ENCODE measurements at places on chromosomes 7 and 10.

- DNase-seq = no peak
Measured at GRCh38 chr7:73597978-73598782, 19.8 kb upstream of the TBL2 start.

- DNase-seq = no peak
Measured at GRCh38 chr7:155371331-155371883, 73.7 kb downstream of the INSIG1 start.

DNA sequence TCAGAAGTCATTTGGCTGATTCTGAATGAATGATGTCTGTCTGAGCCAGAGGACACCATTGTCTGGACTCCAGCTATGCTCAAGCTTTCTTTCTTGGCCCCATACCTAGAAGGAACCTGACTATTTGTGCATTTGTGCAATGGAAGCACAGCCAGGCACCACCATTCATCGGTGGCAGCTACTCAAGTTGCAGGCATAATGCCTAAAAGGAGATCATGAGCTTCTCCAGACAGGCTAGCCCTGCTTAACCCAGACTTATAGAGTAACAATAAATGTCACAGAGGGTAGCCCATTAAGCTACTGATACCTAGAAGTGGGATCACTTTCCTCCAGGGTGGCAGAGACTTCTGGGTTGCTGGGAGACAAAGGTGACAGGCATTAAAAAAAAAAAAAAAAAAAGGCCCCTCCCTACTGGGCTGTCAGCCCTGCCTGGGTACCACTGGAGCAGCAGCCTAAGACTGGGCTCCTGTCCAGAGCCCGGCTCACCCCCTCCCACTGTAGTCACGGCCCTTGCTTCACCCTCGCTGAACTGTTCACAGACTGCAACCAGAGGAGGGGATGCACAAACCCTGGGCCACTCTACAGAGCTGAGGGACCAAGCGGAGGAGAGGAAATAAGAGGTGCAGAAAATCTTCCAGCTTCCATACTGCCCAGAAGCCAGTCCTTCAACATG lies 75.4 kb upstream of the ATP6V0A4 start:
- DNase-seq = no peak

GRCh38 chr7:123067814-123068213 lies 72.3 kb upstream of the TAS2R16 start:
- DNase-seq = no peak

- DNase-seq = no peak
Measured at GRCh38 chr10:7185367-7185690, 225.5 kb downstream of the SFMBT2 start.

GRCh38 chr7:5432691-5433090 lies 9.1 kb upstream of the TNRC18 start:
- DNase-seq = no peak

DNA sequence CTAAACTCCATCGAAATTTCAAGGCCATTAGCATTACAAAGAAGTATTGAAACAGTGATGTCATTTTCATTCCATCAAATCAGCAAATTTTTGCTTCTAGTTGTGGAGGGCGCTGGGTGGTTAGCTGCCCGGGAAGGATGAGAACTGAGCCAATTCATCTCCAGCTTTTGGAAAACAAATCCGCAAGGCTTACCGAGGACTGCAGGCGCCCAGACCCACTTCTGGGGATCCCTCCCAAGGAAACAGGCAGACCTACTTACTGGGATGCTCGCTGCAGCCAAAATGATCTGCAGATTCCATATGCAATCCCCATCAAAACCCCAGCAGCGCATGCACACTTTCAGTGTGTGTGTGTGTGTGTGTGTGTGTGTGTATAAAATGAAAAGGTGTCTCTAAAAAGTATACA lies 19.2 kb downstream of the TNRC18 start:
- no peak for DNase-seq

GRCh38 chr7:153473185-153473584 lies 579.0 kb upstream of the DPP6 start:
- DNase-seq = no peak

DNA sequence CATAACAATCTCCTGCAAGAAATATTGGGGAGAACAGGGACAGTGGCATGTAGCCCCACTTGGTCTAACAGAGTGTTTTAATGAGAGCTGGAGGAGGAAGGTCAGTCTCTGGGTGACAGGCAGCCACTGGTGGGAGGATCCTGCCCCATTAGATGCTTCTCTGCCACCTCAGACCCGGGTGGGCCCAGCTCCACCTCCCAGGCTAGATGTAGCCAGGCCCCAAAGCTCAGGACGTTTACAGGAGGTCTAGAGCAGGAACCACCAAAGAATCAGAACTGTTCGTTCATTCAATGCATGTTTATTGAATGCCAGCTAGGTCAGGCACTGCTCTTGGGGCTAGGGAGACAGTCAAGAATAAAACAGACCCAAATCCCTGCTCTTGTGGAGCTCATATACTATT lies 28.4 kb upstream of the GPNMB start:
- no peak for DNase-seq

DNA sequence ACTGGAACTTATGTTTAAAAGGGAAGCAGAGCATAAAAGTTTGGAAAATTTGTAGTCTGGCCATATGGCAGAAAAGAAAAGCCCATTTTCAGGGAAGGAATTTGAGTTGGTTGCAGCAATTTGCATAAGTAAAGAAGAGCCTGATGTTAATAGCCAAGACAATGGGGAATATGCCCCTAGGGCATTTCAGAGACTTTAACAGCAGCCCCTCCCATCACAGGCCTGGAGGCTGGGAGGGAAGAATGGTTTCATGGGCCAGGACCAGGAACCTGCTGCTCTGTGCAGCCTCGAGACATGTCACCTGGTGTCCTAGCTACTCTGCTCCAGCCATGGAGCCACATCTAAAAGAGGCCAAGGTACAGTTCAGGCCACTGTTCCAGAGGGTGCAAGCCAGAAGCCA lies 35.3 kb downstream of the HTR7 start:
- DNase-seq = no peak

DNA sequence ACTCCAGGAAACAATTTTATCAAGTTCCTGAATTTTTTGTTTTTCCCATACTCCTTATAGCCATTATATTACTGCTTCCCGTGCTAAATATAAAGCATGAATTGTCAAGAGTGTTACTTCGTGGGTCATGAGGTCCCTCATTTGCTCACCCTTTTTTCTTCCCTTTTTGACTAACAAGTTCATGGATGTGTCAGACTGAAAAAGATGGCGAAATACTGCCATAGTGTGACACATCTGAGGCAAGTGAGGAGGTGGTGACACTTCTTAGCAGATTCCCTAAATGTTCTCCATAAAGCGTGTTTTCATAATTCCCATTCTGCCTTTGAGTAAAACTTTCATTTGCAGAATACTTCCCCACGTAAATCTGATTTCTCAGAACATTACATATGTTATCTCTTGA lies 269.6 kb upstream of the FZD1 start:
- no peak for DNase-seq

DNA sequence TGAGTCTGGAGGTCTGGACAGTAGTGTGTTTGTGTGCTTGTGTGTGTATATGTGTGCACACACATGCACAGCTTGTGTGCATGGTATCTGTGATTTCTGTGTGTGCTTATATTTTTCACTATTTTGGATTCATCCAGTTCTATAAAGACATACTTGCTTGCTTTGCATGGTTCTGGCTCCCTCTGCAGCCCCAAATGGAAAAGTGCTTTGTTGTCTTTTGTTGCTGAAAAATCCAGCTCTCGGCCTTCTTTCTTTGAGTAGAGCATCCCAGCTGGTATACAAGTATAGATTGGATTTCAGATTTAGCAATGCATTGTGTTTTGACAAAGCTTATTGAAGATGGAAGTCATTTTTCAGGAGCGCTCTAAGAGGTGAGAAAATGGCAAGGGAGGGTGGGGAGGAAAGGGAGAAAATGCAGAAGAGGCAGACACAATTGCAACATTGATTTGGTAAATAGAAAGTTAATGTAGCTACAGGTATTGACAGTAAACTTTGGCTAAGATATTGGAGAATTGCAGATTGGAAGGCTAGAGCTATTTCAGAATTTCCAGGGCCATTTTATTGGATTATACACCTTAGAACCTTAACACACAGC lies 333.9 kb downstream of the AUTS2 start:
- peak; percentile 13 for DNase-seq

GRCh38 chr7:29945259-29945809 lies 44.3 kb downstream of the SCRN1 start:
- no peak for DNase-seq

GRCh38 chr7:3538041-3538440 lies 237.0 kb downstream of the SDK1 start:
- DNase-seq = no peak
